Activated T-helper 1 cell treated with anti-CD3 and anti-CD28 coated beads, Interleukin-2, amount 50 U/mL, for 16 hours (primary cell): ENCODE measurements at places on chromosomes 4 and X.

DNA sequence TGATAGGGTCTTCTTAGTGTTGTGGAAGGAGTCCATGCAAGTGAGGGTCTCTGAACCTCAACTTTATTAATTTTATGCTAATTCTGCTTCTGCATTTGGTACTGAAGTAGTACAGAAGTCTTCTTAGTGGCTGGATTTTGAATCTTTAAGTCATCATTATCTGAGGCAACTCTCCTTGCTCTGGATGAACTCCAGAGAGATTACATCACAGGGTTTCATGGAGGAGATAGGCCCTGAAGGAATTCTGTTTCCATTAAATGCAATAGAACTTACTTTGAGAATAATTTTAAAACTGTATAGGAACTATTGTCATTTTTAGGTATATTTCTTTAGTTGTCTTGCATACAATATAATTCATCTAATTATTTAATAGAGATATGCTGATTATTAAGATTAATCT lies 451.2 kb downstream of the FAT4 start:
- DNase-seq: no peak

DNA sequence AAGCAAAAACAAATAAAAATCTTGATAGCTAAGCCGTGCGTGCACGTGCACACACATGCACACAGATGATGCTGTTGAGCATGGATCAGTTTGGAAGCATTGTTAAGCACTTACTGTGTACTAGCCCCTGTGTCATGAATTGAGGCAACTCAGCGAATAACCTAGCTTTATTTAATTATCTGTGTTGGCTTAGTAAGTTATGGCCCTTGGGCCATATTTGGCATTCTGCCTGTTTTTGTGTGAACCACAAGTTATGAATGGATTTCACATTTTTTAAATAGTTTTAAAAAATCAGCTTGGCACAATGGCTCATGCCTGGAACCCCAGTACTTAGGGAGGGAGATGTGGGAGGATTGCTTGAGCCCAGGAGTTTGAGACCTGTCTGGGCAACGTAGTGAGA lies 113.6 kb upstream of the CBLL2 start:
- DNase-seq: no peak

DNA sequence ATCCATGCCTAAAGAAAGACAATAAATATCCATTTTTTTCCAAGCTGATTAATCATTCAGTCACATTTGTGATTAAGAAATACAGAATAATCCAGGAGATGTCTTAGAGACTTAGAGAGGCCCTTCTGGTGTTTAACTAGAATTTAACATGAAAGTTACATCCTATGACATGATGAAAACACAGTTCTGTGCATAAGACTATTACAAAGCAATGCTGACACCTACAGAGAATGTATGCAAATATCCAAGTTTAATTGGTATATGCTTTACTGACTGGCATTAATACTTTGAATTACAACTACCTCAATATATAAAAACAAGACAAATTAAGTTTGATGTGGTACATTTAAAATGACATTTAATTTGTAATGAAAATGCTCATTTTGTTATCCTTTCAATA lies 17.8 kb upstream of the TLL1 start:
- no peak for DNase-seq

GRCh38 chr4:140568507-140569306 lies at the start of gene UCP1:
Gene UCP1 (minus strand): TSS chr4:140568961. CDS start chr4:140568729, 232 bp downstream.
- DNase-seq: no peak

GRCh38 chr4:139009702-139010101 lies 5.9 kb upstream of the NOCT start:
- DNase-seq: no peak

DNA sequence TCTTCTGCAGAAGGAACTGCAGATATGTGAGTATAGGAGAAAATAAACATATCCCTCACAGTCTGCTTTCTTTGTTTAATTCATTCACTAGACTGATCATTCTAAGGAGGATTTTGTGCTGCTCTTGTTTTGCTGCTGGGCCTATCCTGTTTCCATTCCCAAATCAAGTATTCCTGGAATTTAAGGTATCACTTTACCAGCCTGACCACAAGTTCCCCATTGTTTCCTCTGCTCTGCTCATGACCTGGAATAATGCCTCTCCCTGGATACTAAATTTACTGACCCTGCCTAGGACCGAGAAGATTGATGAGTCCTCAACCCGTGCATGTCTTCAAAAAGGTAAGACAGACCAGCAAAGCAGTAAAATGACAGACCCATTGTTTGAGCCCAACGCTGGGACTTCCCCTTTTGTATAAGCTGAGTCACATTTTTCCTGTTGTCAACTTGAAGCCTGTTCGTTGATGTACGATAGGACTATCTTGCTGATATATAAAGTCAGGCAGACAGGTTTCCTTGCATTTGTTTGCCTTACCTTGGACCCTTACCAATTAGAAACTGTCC lies 85.5 kb upstream of the TET2 start:
- no peak for DNase-seq

DNA sequence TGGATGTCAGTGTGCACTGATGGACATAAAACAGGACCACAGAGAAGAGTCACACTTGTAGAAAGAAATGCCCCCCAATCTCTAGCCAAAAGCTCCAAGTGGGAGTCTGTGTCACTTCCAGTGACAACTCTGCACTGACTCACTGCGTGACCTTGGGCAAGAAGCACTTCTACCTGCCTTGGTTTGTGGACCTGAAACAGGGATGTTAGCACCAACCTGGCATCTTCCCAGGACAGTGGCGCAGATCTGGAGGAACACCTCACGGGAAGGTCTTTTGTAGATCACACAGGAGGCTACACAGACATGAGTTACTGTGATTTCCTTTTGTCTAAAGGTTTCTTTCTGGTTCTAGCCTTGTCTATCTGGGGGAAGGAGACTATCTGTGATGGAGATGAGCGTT lies 80.5 kb upstream of the DHRSX start:
- DNase-seq: no peak

GRCh38 chr4:40289366-40290188 lies 45.6 kb upstream of the CHRNA9 start:
- DNase-seq: no peak

- DNase-seq: no peak
Measured at GRCh38 chr4:123866796-123867195, 470.2 kb downstream of the SPRY1 start.

- no peak for DNase-seq
Measured at GRCh38 chr4:4418676-4419390, 31.9 kb downstream of the NSG1 start.

- DNase-seq: no peak
Measured at GRCh38 chrX:40468033-40468846, 112.5 kb upstream of the ATP6AP2 start.

- no peak for DNase-seq
Measured at GRCh38 chr4:1283711-1284110, 6.0 kb upstream of the MAEA start.

- no peak for DNase-seq
Measured at GRCh38 chrX:129659861-129660260, 5.1 kb upstream of the APLN start.

GRCh38 chr4:55358668-55359067 lies 12.6 kb downstream of the SRD5A3 start:
- DNase-seq: no peak

- no peak for DNase-seq
Measured at GRCh38 chr4:152967907-152968306, 31.8 kb downstream of the FHDC1 start.

- DNase-seq: no peak
Measured at GRCh38 chrX:437661-438390, 51.1 kb upstream of the PPP2R3B start.

GRCh38 chrX:118666521-118666920 lies 60.9 kb upstream of the IL13RA1 start:
- no peak for DNase-seq

DNA sequence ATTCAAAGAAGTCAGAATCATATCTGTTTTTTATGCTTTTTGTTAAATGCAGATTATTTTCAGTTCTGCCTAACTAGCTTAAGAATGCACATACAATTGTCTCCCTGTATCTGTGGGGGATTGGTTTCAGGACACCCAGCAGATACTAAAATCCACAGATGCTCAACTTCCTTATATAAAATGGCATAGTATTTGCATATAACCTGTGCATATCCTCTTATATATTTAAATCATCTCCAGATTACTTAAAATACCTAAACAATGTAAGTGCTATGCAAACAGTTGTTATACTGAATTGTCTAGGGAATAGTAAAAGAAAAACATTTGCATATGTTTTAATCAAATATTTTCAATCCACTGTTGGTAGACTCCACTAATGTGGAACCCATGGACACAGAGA lies 279.4 kb downstream of the TMA16 start:
- DNase-seq: no peak

DNA sequence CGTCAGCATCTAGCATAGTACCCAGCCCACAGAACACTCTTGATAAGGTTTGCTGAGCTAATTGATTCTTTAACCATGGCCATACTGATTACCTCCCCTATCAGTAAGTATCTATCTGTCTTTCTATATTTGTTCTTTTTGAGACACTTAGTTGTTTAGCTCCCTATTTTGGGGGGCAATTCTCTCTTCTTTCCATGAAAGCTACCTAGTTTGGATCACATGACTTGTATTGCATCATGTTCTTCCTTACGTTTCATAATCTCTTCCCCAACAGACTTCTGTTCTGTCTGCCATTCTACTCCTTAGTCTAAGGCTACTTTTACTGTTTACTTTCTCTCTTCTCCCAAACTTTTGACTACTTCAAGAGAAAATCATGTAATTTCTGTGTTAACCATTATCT lies 39.0 kb downstream of the TBC1D19 start:
- no peak for DNase-seq

- DNase-seq: no peak
Measured at GRCh38 chr4:34105311-34105710, 2139.0 kb downstream of the ARAP2 start.

- no peak for DNase-seq
Measured at GRCh38 chrX:110212299-110212698, 105.6 kb downstream of the AMMECR1 start.

DNA sequence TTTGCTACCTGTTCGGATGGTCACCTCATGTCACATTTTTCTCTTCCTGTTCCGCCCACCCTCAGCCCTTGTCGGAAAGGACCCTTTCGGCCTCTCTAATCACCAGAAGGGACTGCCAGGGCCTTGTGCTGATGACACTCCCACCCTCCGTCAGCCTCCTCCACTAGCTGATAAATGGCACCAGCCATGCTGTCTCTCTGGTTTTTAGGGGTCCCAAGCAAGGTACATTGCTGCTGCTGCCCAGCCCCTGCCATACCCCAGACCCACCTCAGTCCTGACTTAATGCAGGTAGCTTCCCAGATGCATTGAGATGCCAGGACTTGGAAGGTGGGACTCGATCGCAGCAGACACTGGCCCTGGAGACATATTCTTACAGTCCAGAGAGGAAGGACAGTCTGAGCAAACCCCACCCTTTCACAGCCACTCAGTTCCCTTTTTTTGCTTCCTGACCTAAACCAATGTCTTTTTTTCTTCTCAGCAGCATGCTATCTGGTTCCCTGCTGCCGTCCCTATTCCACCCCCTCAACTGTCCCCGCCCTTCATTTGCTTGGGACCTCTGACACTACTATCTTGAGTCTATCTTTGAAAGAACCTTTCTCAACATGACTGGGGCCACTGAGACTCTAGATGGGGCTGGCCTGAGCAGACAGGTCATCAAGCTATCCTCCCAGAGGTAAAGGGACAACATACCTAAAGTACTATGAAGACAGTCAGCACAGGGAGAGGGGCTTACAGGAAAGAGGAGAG lies at the start of gene BTK:
TSS of gene BTK (minus strand) at position 397 of the 747 bp plus-strand sequence. CDS start 10,907 bp downstream, outside the sequence.
- no peak for DNase-seq

DNA sequence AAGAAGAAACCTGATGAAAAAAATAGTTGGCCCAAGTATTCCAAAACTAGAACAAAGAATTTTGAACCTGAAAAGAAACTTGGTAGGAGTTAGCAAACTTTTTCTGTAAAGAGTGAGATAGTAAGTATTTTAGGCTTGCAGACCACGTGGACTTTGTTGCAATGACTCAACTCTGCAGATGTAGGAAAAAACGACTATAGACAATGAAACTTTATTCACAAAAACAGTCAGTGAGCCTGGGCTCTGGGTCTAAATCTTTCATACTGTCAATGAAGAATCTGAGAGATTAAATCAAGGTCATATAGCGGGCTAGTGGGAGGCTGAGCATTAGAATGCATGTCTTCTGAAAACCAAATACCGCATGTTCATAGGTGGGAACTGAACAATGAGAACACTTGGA lies 23.0 kb downstream of the SH3D19 start:
- DNase-seq: no peak

GRCh38 chr4:81136161-81136905 lies 78.7 kb downstream of the PRKG2 start:
- no peak for DNase-seq

- DNase-seq: no peak
Measured at GRCh38 chr4:16161851-16162408, 64.3 kb downstream of the TAPT1 start.

DNA sequence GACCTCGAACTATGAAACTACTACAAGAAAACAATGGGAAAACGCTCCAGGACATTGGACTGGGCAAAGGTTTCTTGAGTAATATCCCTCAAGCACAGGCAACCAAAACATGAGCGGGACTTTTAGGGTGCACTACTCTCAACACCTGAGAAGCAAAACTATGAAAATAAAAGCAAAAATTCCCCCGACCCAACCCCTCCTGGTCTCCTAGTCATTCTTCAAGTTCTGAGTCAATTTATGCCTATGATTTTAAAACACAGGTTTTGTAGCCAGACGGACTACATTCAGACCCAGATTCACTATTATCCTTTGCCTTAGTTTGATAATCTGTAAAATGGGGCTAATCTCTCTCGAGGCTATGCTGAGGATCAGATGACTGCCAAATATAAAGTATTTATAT lies 97.0 kb downstream of the SOWAHB start:
- no peak for DNase-seq

GRCh38 chr4:156970501-156971164 lies 966 bp downstream of the PDGFC start:
- no peak for DNase-seq

DNA sequence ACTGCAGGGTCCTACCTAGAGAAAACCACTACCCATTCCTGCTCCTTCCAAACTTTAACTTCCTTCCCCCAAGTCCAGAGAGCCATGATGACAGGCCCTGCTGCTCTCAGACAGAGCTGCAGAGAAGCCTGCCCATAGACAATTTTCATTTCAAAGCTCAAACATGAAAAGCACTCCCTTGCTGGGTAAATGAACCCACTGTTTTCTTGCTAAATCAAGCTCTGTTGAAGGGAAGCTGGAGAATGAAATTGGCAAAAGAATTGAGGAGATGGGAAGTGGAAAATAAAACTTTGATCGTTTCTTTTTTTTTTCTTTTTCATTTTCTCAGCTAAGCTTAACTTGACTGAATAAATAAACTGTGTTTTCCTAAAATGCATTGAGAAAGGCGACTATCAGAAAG lies 331.1 kb upstream of the CPEB2 start:
- no peak for DNase-seq

DNA sequence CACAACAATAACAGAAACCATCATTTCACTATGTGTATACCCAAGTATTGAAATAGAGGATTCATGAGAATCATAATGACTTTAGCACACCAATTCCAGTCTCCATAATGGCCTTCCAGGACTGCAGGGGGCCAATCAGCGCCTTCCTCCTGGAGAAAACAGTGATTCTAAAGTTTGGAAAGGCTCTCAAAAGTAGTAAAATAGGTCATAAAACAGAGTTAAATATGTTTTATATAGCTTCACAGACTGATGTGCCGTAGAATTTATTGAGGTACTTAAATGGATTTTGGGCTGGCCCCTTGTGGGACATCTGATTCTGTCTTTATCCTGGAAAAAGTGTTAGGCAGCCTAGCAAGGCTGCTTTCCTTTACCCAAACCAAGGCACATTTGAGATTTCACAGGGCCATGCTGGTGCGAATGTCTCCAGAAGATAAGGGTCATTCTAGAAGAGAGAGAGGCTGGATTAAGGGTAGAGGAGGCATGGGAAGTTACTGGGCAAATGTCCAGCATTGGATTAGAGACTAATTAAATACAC lies 543.9 kb downstream of the GALNTL6 start:
- DNase-seq: no peak

- no peak for DNase-seq
Measured at GRCh38 chrX:21974011-21974385, 33.5 kb downstream of the SMS start.
